Cardiac muscle cell (in vitro differentiated cells and primary cell): ENCODE measurements at places on chromosomes 4 and X. TPM values are rescaled to one million over a fixed set of nuclear protein-coding genes. Genes with fewer than 3 reads are reported as not detected.

DNA sequence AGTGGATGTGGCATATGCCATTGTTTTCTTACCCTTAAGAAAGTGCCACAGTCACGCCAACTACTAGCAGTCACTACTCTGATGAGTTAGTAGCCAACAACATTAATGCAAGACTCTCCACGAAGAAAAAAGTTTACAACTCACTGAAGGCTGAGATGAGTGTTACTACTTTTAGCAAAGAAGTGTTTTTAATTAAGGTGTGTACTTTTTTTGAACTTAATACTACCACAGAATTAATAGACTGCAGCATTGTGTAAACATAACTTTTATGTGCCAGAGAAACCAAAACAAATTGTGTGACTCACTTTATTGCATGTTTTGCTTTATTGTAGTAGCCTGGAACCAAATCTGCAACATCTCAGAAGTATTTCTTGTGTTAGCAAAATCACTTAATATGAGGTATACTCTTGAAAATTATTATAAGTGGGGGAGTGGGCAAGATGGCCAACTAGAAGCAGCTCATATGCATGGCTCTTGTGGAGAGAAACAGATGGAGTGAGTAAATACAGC is 2.2 kb upstream of the UGT2B4 start:
- no peak for DNase-seq

GRCh38 chr4:121800638-121800960 is 524 bp upstream of the EXOSC9 start:
- no peak for DNase-seq

- no peak for DNase-seq
Measured at GRCh38 chrX:146243041-146243440, 425.4 kb downstream of the SLITRK2 start.

The CD38 gene
- not detected in 2 replicates for total RNA-seq

- DNase-seq = no peak
Measured at GRCh38 chr4:148857239-148857972, 415.2 kb upstream of the NR3C2 start.
